ENCODE measurements at places on chromosomes 4 and X.

DNA sequence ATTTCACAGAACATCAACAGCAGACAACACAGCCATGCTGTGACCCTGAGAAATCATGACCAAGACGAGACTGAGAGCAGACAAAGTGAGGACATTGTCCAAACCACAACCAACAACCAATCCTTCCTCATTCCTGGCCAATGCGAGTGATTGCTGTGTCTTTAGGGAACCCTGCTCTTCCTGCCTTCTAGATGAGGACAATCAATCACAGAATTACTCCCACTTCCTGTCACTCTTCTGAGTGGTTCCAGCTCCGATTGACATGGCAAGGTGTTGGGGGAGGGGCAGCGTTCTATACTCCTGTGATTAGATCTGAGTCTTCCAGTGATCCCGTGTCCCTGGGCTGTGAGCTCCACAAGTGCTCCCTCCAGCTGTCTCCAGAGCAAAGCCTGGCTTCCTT is 227.8 kb downstream of the STIM2 start:
- DNase-seq, result peak; percentile 38

DNA sequence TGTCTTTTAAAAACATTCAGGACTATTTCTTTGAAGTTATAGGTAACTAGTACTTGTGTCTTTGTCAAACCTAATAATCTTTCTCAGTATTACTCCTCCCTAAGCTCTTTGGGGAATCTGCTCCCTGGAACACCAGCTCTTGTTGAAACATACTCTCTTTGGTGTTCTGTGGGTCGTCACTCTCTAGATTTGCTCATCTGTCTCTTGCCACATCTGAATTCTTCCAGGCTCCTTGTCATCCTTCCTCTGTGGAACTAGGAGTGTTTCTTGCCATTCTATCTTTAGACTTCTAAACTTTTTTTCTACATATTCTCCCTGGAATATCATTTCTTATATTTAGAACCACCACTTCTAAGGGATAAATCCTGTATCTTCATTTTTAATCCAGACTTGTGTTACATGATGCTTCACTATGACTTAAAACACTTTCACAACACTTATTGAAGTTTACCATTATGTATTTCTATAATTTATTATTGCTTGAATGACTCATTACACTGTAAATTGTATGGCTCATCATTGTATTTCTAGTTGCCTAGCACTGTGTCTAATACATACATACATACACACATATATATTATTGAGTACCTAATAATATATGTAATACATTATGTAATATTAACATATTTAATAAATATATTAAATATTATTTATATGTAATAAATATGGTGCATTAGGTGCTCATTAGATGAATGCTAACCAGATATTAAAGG is 186.1 kb downstream of the TMA16 start:
- peak; percentile 67 for DNase-seq

DNA sequence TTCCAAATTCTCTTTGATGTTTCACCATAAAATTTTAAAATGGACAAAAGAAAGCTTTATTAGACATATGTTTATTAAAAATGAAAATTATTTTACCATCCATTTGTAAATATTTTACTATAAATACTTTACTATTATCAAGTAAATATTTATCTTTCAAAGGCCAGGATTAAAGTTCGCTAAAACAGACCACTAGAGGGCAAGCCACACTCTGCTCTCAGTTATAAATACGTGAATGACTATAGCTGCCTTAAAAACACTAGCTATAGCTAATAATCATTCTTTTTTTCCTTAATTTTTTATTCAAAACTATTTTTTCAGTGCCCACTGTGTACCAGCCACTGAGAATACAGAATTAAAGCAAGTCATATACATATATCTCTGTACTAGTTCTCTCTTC is 38.6 kb downstream of the UNC5C start:
- DNase-seq, result peak; percentile 40

DNA sequence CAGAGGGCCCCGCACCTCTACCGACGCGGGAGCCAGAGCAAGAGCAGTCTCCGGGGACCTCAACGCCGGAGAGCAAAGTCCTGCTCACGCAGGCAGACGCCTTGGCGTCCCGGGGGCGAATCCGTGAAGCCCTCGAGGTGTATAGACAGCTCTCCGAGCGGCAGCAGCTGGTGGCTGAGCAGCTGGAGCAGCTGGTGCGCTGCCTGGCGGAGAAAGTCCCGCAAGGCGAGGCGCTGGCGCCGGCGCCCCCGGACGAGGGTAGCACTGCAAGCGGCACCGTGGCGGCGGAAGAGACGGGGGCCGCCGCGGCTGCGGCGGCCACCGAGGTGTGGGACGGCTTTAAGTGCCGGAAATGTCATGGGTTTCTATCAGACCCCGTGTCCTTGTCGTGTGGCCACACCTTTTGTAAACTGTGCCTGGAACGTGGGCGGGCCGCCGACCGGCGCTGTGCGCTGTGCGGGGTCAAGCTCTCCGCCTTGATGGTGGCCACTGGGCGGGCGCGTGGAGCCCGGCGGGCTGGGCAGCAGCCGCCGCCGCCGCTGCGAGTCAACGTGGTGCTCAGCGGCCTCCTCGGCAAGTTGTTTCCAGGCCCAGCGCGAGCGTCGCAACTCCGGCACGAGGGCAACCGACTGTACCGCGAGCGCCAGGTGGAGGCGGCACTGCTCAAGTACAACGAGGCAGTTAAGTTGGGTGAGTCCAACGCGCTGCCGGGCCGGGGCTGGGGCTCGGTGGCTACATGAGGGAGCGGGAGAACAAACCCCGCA is 672 bp downstream of the LONRF3 start:
- peak; percentile 25 for DNase-seq

GRCh38 chrX:153490217-153490930 is 4.4 kb upstream of the BGN start:
- no peak for DNase-seq

DNA sequence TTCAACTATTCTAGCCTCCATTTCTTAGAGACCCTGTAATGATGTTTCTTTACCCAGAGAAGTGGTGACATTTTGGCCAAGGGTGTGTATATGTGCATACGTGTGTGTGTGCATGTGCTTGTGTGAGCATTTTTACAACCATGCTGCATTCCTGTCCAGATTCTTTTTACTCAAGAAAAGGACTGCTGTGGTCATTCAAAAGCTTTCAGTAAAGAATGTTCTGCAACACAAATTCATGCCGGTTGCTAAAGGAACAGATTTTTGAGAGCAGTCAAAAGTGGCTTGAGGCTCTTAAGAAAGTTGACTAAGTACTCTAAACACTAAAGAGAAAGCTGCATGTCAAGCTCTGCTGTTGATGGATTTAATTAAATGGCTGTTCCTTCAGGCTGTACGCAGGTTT is 65.0 kb upstream of the FMR1 start:
- no peak for DNase-seq

- DNase-seq, result peak; percentile 9
Observed at GRCh38 chr4:157043131-157043530, 32.8 kb upstream of the GLRB start.

- DNase-seq, result no peak
Observed at GRCh38 chrX:133985967-133986683, 731 bp upstream of the GPC3 start.

DNA sequence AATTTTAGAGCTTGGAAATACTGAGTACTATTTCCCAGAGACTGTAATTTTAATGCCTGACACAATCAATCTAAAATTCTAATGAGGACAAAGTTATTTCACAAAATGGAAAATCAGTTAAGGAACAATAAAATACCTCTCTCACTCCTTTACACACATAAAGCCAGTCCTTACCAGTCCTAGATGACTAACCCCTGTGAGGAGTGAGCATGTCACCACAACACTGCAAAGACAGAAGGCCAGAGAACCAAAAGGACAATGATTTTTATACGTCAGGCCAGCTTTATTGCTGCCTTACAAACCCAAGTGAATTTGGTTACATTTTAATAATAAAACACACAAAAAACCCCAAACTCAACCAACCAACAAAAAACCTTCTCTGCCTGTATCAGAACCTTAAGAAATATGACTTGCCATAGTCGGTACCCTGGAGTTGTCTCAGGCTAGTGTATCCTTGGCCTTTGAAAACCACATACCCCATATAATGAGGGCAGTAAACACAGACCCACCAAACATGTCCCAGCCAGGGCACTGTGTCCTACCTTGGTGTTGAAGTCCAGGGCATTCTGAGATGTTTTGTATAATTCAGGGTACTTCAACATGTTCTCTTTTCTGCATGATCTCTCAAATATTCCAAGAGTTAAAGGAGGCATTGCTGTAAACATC is 57.6 kb downstream of the SHISA3 start:
- DNase-seq, result no peak

- DNase-seq, result peak; percentile 45
Observed at GRCh38 chr4:20422398-20422797, 170.7 kb downstream of the SLIT2 start.

- DNase-seq, result no peak
Observed at GRCh38 chr4:81065446-81065845, 34.9 kb downstream of the BMP3 start.

DNA sequence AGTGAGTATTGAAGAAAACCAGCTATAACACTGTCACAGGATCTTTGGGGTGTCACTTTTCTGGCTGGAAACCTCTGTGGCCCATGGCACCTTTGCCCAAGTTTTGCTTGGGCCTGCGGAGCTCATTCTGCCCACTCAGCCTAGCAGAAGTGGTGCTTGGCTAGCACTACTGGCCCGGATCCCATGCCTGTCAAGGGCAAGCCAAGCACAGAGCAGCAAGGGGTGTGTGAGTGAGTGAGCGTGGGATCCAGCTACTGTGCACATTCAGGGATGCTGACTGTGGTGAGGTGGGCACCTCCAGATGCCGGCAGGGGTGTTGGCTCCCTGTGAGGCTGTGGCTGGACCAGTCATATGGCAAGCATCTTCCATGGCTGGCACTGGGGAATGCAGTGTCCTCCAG is 55.4 kb upstream of the RASGEF1B start:
- no peak for DNase-seq

GRCh38 chr4:26879805-26880204 is 19.2 kb downstream of the STIM2 start:
- DNase-seq, result no peak

DNA sequence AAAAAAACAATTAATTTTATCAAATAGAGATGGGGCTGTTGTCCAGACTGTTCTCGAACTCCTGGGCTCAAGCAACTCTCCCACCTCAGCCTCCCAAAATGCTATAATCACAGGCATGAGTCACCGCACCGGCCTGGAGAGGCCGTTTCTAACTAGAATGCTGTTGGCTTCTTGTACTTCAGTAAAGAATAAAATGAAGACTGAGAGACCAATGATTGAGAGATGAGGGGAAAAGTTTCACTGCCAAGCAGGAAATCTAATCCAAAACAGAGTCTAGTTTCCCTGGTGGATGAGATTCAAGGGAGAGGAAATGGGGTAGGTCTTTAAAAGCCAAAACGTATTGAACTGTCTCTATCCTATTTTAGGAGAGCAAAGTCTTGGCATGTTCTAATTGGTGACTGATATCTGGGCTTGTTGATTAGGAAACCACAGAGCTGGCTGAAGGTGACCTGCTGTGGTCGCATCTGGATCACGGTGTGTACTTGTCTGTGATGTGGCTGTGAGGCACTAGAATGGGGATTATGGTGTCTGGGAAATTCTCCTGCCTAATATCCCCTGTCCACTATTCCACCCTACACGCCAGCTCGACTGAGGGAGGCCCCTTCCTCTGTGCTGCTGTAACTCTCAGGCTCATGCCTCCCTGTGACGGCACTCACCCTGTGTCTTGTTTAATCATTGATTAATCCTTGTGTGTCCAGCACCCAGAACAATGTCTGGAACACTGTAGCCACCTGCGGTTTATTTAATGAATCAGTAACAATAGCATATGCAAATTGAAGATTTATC is 15.0 kb upstream of the TRIM2 start:
- no peak for DNase-seq

DNA sequence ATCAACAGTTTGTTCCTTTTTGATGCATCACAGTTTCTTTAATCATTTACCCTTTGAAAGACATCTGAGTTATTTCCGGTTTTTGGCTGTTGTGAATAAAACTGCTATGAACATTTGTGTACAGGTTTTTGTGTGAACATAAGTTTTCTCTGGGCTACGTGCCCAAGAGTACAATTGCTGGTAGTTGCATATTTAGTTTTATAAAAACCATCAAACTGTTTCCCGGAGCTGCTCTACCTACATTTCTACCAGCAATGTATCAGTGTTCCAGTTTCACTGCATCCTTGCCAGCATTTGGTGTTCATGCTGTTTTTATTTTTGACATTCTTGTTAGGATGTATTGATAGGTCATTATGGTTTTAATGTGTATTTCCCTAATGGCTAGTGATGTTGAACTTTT is 17.3 kb downstream of the KDM6A start:
- DNase-seq, result no peak

GRCh38 chrX:39828971-39829370 is 268.8 kb downstream of the BCOR start:
- no peak for DNase-seq

GRCh38 chr4:21954916-21955315 is 6.3 kb upstream of the KCNIP4 start:
- DNase-seq, result no peak

DNA sequence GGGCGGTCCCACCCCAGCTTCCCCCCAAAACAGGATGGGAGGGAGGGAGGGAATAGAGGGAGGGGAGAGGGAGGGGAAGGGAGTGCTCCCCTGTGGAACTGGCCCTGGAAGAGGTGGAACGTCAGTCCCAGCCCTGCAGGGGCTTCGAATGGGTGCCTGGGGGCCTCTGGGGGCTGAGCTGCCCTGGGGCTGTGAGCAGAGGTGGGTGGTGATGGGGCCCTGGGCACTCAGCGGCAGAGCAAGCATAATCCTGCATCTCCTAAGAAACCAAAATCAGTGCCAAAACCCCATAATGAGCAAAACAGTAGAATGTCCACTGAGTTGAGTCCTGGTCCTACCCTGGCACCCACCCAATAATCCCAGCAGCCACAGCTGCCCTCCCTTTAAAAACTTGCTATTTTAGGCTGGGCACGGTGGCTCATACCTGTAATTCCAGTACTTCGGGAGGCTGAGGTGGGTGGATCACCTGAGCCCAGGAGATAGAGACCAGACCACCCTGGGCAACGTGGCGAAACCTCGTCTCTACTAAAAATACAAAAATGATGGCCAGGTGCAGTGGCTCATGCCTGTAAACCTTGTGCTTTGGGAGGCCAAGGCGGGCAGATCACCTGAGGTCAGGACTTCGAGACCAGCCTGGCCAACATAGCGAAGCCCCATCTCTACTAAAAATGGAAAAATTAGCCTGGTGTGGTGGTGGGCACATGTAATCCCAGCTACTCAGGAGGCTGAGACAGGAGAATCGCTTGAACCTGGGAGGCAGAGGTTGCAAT is 11.1 kb downstream of the DOK7 start:
- no peak for DNase-seq

- DNase-seq, result no peak
Observed at GRCh38 chr4:112807083-112807482, 170.1 kb downstream of the LARP7 start.
